Parietal lobe (tissue), 2 donors: ENCODE measurements at places on chromosomes 11 and 22. TPM values are rescaled to one million over a fixed set of nuclear protein-coding genes. Genes with fewer than 3 reads are reported as not detected.

OR8H2 gene
- total RNA-seq: not detected

GDPD4 gene
- not detected for total RNA-seq

OR51E1 gene
- not detected for total RNA-seq

KRTAP5-9 gene
- not detected for total RNA-seq

FXYD2 gene
- 3.4 TPM for total RNA-seq

ARHGEF17 gene
- 46.6 TPM for total RNA-seq

AKIP1 gene
- 24.7 TPM for total RNA-seq

CABP4 gene
- total RNA-seq: not detected

KRTAP5-1 gene
- total RNA-seq: not detected

RASD2 gene
- total RNA-seq: 0.94 TPM

MB gene
- not detected for total RNA-seq

MS4A12 gene
- not detected for total RNA-seq

SYT12 gene
- total RNA-seq: 0.31 TPM

C11orf87 gene
- 25.4 TPM for total RNA-seq

GVQW3 gene
- 31.6 TPM for total RNA-seq

TIMP3 gene
- 9.4 TPM for total RNA-seq

A4GALT gene
- total RNA-seq: 0.94 TPM

TTLL12 gene
- total RNA-seq: 36.6 TPM

DEUP1 gene
- 0.31 TPM for total RNA-seq

ST3GAL4 gene
- 14.4 TPM for total RNA-seq

PRDM11 gene
- 9.1 TPM for total RNA-seq

WNT11 gene
- total RNA-seq: 6.6 TPM

CCDC188 gene
- total RNA-seq: 1.3 TPM

CELSR1 gene
- total RNA-seq: 8.8 TPM

GPHA2 gene
- total RNA-seq: not detected

C11orf91 gene
- not detected for total RNA-seq

APOBEC3B gene
- not detected for total RNA-seq

OR11H1 gene
- not detected for total RNA-seq

SIDT2 gene
- total RNA-seq: 19.7 TPM

OR52I1 gene
- total RNA-seq: not detected

PGGHG gene
- 2.2 TPM for total RNA-seq

PKP3 gene
- not detected for total RNA-seq

ZW10 gene
- total RNA-seq: 16.0 TPM

RASSF10 gene
- 3.1 TPM for total RNA-seq

KCNC1 gene
- total RNA-seq: 15.7 TPM

SLC25A18 gene
- 5.0 TPM for total RNA-seq

C11orf86 gene
- total RNA-seq: not detected

TYR gene
- total RNA-seq: not detected

KIAA1671 gene
- 9.1 TPM for total RNA-seq

CCDC89 gene
- 0.63 TPM for total RNA-seq

C11orf16 gene
- not detected for total RNA-seq

UBQLN3 gene
- total RNA-seq: 1.3 TPM

PGA5 gene
- not detected for total RNA-seq

PES1 gene
- total RNA-seq: 61.7 TPM

KIRREL3 gene
- total RNA-seq: 41.9 TPM

PLA2G6 gene
- total RNA-seq: 43.5 TPM

CLDN5 gene
- total RNA-seq: 67.0 TPM

OR10A6 gene
- total RNA-seq: not detected

CSF2RB gene
- total RNA-seq: 0.31 TPM

CSRP3 gene
- not detected for total RNA-seq

C11orf42 gene
- not detected for total RNA-seq

KCNJ11 gene
- 12.2 TPM for total RNA-seq

SLC16A8 gene
- total RNA-seq: 1.3 TPM

ENTHD1 gene
- not detected for total RNA-seq

ZDHHC8 gene
- 9.7 TPM for total RNA-seq
